ENCODE measurements at places on chromosomes 2 and 18.

DNA sequence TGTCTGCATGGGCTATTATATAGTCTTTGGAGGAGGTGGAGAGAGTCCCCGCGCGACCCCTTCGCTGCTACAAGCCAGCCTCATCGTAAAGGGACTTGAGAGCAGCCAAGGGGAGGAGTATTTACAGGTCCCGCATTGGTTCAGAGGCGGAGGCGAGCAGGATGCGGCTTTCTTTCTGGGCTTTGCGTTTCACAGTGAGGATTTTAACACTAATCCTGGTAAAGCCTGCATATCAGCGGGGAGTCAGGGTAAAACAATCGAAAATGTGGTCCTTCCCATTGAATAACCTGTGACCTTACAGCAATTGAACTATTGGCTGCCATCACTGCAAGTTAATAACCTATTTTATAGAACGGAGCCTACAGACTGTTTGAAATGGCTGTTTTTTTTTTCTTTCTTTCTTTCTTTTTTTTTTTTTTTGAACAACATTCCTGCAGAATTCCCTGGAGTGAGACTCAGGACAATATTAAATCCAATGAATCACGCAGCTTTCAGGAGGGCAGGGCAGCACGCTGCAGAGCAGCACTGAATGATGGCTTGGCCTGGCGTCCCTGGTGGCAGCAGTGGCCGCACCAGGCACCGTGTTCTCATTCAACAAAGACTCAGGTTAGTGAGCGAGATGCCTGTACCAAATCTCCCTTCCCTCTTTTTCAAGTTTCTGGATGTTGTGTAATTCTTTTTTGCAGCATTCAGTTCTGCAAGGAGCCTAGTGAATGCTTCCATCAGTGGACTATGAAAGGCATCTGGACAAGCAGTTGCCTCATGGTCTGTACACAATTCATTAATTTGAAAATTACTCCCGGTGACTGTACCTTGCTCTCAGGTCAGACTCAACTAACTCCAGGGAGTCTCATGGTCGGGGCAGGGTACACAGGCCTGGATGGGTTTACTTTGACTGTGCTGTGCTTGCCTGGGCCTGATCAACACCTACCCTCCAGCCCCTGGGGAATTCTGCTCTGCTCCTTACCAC, 19.8 kb downstream of the SMIM21 start:
- DNase-seq, result no peak

- DNase-seq, result no peak
Observed at GRCh38 chr2:9993488-9994165, 42.1 kb downstream of the GRHL1 start.

DNA sequence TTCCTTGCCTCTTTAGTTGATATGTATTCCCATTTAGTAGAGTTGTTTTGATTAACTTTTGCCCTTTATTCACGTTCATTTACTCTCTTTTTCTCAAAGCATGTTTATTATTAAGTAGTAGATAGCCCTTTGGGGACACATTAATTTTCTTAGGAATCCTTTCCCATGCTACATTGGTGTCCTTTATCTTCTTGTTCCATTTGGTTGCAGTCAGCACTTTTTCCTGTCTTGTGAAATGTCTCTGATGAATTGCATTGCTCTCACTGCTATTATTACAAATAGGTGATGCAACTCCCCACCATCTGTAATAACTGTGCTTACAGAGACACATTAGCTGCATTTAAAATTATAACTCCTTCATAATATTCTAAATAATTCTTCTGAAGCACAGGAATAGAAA, 428.5 kb upstream of the CNTNAP5 start:
- DNase-seq, result no peak

- DNase-seq, result no peak
Observed at GRCh38 chr2:168703926-168704325, 98.5 kb upstream of the NOSTRIN start.

DNA sequence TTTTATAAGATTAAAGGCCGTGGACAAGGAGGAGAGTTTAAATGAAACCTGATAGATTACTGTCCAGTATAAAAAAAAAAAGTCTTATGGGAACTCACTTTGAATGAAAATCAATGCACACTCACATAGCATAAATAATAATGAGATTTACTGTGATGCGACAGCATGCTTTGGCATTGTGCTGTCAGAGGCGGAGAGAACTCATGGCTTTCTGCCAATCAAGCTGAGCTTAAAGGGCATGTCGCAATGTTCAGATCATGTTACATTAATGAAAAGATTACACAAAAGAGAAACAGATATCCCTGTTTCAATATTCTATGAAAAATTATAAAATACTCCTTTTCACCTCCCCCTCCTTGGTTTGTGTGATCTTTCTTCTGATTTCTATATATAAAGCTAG, 310.8 kb downstream of the ERBB4 start:
- DNase-seq, result no peak

- DNase-seq, result no peak
Observed at GRCh38 chr2:68157002-68157401, 686 bp upstream of the PNO1 start.

GRCh38 chr18:79553696-79554095, 125.9 kb upstream of the CTDP1 start:
- DNase-seq, result no peak

GRCh38 chr18:44895176-44895798, 214.6 kb downstream of the SETBP1 start:
- no peak for DNase-seq

DNA sequence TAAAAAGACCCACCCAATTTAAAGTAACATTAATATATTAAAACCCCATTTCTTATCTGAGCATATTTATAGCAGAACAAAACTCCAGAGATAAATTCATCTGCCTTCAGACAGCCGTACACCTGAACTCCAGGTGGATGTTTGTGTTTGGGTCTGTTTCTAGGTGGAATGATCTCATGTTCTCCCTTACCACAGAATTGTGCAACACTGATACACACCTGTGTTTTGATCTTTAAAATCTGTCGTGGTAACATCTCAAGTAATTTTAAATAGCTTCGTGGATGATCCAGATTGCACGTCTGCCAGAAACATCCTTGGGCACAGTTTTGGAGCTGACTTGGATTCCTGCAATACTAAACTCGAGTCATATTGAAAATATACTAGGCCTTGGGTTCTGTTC, 207.5 kb upstream of the FOSL2 start:
- no peak for DNase-seq

GRCh38 chr2:26772064-26773001, 8.2 kb downstream of the SLC35F6 start:
- DNase-seq, result no peak

DNA sequence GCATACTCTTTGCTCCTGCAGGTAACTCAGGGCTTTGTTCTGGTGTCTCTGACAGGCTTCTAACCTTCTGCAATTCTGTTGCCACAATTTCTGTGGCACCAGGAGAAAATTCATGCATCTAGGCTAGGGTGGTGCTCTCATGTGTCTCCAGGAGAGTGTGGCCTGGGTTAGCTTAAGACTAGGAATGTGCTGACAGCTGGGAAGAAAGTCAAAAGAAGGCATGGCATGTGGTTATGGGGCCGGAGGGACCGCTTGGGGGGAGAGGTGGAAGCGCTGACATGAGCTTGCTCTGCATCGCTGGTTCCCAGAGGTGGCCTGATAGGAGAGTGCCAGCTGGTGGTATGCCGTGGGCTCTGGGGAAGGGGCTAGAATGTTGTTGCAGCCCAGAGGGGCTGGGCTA, 173.3 kb upstream of the TNP1 start:
- no peak for DNase-seq

- no peak for DNase-seq
Observed at GRCh38 chr2:95052804-95053479, 27.4 kb downstream of the MAL start.

DNA sequence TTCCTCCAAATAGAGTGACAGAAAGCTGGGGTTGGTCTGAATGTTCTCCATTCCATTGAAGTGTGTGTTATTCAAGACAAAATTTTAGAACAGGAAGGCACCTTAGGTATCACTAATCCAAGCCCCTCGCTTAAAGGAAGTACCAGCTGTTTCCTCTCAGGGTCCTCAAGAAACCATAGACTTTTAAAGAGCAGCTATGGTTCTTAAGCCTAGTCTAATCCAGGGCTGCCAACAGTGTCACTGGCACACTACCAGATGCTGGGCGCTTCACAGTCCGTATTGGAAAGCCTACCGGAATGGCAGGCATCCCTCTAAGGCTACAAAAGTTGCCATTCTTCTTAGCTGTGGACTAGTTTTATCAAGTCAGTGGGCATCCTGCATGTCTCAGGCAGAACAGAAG, 1.9 kb downstream of the NEMP2 start:
- no peak for DNase-seq

- no peak for DNase-seq
Observed at GRCh38 chr2:129658430-129658829, 321.0 kb upstream of the RAB6C start.

- no peak for DNase-seq
Observed at GRCh38 chr2:98029718-98030222, 34.0 kb upstream of the TMEM131 start.

- no peak for DNase-seq
Observed at GRCh38 chr18:58362829-58363271, 266.0 kb downstream of the ALPK2 start.

DNA sequence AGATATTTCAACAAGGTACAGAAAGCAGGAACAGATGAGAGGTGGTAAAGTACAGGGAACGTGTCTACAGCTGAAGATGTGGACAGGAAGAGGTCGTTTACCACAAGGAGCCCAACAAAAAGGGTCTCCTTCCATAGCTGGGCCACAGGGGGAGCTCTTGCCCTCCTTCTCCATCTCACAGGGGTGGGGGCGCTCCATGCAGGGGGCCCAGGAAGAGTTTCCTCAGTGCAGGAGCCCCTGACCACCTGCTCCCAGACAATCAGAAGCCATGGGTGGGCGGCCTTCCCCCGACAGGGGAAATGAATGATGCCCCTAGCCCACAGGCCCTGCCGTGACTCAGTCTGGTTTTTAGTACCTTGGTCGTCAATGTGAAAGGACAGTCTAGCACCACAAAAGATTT, 163.6 kb upstream of the ZNF516 start:
- no peak for DNase-seq

- DNase-seq, result no peak
Observed at GRCh38 chr2:48983551-48983950, 170.8 kb downstream of the FSHR start.

DNA sequence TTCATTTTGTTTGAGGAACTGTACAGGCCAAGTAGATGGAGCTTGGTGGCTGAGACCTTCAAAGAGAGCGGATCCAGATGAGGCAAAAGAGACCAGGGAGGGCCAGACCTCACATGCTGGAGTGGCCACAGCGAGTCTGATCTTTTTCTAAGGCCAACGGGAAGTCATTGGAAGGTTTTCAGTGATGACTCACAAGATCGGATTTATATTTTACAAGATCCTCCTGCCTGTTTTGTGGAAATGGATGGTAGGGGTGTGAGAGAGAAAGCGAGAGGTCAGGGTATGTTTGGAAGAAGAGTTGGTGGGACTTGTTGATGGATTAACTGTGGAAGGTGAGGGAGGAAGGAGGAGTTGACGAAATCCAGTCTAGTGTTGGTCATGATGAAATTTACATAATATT, 44.6 kb upstream of the TUBA3D start:
- DNase-seq, result no peak

All from stimulated activated CD4-positive, alpha-beta T cell treated with anti-CD3 and anti-CD28 coated beads, TNF-alpha, amount 100 ng/mL, for 1 hour (primary cell).